Neural crest cell (in vitro differentiated cells): ENCODE measurements at places on chromosomes 4 and X. TPM values are rescaled to one million over a fixed set of nuclear protein-coding genes. Genes with fewer than 3 reads are reported as not detected.

BMP3 gene
- 0.34 and 0.40 TPM in 2 replicates for total RNA-seq

DNA sequence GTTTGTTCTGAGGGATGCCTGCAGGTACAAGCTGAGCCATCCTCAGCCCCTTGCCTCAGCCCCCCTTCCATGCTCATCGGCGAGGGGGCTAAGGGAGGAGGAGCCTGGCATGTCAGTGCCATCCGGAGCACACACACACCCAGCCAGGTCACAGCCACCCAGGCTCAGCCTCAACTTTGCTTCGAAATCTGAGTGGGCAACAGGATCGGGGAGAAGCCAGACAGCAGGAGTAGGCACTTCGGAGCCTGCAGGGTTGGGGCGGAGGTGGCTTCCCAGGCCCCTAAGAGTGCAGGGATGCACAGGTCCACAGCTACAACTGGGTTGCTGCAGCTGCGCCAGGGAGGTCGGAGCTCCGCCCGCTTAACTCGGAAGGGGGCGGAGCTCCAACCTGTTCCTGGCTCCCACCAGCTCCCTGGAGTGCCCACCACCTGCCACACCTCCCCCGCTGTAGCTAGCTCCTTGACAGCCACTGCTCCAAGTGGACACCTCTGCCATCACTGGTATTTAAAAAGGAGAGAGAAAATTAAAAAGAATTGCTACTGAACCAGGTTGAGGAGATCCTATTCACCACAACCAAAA, 192.9 kb upstream of the GALNT7 start:
- no peak overlapping the region for H3K27ac ChIP-seq
- no peaks in the 10 kb centered on the region for H3K4me1 ChIP-seq
- H3K27me3 ChIP-seq, result no peaks in the 10 kb centered on the region
- DNase-seq, result no peak
- H3K4me3 ChIP-seq, result no peak overlapping the region

EVC2 gene
- total RNA-seq, result 6.4 and 7.2 TPM in 2 replicates

DNA sequence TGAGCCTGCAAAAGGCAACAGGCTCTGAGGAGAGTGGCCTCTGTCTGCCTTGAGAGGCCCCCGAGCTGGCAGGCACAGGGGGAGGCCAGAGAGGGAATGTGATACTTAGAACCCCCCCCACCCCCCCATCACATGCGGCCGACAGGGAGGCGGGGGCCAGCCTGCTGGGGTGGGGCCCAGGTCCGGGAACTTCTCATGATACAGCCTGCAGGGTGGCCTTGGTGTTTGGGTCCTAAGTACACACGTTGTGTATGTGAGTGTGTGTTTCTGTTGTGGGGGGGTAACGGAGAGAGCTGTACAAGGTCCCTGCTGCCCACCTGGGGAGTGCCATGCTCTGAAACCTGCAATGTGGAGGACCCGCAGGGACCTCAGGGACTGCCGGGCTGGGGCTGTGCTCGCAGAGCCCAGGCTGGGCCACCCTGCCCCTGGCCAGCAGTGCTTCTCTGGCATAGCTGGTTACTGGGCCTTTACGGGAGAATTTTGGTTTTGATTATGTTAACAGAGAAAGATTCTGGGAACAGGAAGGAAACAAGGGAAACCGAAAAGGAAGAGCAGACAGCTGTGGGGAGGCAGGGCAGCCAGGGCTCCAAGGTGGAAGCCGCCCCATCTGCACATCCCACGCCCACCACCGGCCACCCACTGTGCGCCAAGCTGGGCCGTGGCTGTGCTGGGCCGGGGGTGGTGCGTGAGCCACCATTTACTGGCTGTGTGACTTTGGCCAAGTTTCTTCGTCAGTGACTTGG, 19.9 kb downstream of the SH3BP2 start:
- no peak overlapping the region for H3K27ac ChIP-seq
- H3K4me3 ChIP-seq, result peak overlapping the region; percentile 15
- no peak for DNase-seq
- no peaks in the 10 kb centered on the region for H3K27me3 ChIP-seq
- peaks cover 30% of the 10 kb centered on the region for H3K4me1 ChIP-seq
- H3K36me3 ChIP-seq, result peaks cover 7% of the 10 kb centered on the region

GRCh38 chr4:165175879-165176278, 31.5 kb upstream of the KLHL2 start:
- H3K36me3 ChIP-seq, result no peaks in the 10 kb centered on the region
- no peak for DNase-seq
- H3K27ac ChIP-seq, result no peak overlapping the region
- H3K4me1 ChIP-seq, result no peaks in the 10 kb centered on the region
- no peak overlapping the region for H3K4me3 ChIP-seq
- H3K27me3 ChIP-seq, result no peaks in the 10 kb centered on the region

- H3K4me1 ChIP-seq, result no peaks in the 10 kb centered on the region
- no peak overlapping the region for H3K4me3 ChIP-seq
- no peaks in the 10 kb centered on the region for H3K36me3 ChIP-seq
- no peak for DNase-seq
Measured at GRCh38 chr4:93788712-93789111, 39.8 kb upstream of the ATOH1 start.

GRCh38 chr4:76615999-76616398, 181.0 kb downstream of the SHROOM3 start:
- no peaks in the 10 kb centered on the region for H3K36me3 ChIP-seq
- H3K27me3 ChIP-seq, result no peaks in the 10 kb centered on the region
- H3K4me1 ChIP-seq, result peaks cover 19% of the 10 kb centered on the region
- no peak overlapping the region for H3K27ac ChIP-seq

DNA sequence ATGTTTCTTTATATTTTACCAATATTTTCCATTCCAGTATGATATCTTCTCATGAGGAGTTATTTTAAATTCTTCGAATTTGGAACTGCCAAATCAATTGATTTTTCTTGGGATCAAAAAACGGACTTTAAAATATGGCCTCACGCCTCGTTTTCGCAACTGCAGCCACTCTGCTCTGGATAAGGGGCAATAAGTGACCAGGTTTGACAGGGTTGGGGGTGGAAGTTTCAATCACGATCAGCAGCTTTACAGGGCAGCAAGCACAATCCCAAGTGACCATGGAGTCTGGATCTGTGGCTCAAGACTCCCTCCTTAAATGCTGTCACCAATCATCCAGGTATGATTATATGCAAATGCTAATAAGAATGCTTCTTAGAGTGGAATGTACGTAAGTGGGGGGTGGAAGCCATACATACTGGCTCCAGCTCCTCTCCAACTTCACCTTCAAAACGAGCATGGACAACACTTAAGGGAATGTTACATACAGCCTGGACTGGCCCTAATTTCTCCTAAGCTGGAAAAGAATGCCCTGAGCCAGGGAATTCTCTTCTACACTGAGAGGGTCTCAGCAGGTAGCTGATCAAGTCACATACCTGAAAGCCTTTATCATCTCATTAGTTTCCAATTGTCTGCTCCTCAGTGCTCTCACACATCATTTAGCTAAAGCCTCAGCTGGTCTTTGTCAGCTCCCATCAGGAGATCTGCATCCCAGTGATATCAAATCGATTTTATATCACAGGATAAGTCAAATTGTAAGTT, 176.9 kb upstream of the DCAF8L1 start:
- no peaks in the 10 kb centered on the region for H3K36me3 ChIP-seq
- DNase-seq, result no peak
- H3K4me3 ChIP-seq, result no peak overlapping the region

GRCh38 chrX:119067023-119067739, 5.6 kb upstream of the CT47C1 start:
- H3K36me3 ChIP-seq, result peaks cover 4% of the 10 kb centered on the region
- peak; percentile 38 for DNase-seq
- H3K27me3 ChIP-seq, result no peaks in the 10 kb centered on the region
- H3K4me3 ChIP-seq, result no peak overlapping the region

- H3K4me3 ChIP-seq, result no peak overlapping the region
- no peaks in the 10 kb centered on the region for H3K27me3 ChIP-seq
- H3K27ac ChIP-seq, result peak overlapping the region; percentile 20
- peaks cover 29% of the 10 kb centered on the region for H3K36me3 ChIP-seq
- no peaks in the 10 kb centered on the region for H3K4me1 ChIP-seq
- DNase-seq, result no peak
Measured at GRCh38 chrX:7071390-7071789, 76.1 kb upstream of the STS start.

DNA sequence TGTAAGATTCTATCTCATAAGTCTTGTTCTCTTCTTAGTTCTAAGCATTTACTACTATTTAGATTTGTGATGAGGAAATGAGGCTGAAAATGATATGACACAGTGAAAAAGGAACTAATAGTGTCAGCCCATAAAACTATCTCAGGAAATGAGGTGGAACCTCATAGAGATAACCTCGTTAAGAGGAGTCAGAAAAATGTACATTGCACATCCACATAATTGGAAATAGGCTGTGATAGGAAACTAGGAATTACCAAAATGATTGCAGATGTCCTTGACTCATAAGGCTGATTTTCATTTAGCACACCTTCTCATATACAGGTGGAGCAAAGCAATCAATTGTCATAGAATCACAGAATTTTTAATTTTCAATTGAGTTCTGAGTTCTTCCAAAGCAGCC, 26.8 kb downstream of the ANXA10 start:
- DNase-seq, result no peak
- no peaks in the 10 kb centered on the region for H3K36me3 ChIP-seq
- H3K4me3 ChIP-seq, result no peak overlapping the region
- H3K27me3 ChIP-seq, result no peaks in the 10 kb centered on the region
- no peak overlapping the region for H3K27ac ChIP-seq
- no peaks in the 10 kb centered on the region for H3K4me1 ChIP-seq

GRCh38 chr4:73589261-73589847, 30.9 kb downstream of the RASSF6 start:
- no peak overlapping the region for H3K27ac ChIP-seq
- no peaks in the 10 kb centered on the region for H3K27me3 ChIP-seq
- no peaks in the 10 kb centered on the region for H3K4me1 ChIP-seq

SSX2B gene
- not detected in 2 replicates for total RNA-seq

- DNase-seq, result no peak
- H3K4me3 ChIP-seq, result no peak overlapping the region
- no peaks in the 10 kb centered on the region for H3K36me3 ChIP-seq
- H3K27me3 ChIP-seq, result no peaks in the 10 kb centered on the region
Measured at GRCh38 chrX:22389556-22390179, 117.0 kb downstream of the CBLL2 start.

GYPB gene
- total RNA-seq, result not detected in 2 replicates

- peak overlapping the region; percentile 62 for H3K27ac ChIP-seq
- peaks cover 19% of the 10 kb centered on the region for H3K4me1 ChIP-seq
- no peaks in the 10 kb centered on the region for H3K27me3 ChIP-seq
- DNase-seq, result no peak
- peaks cover 7% of the 10 kb centered on the region for H3K36me3 ChIP-seq
Measured at GRCh38 chrX:98548519-98548918, 1664.8 kb downstream of the RPA4 start.

CLIC2 gene
- 0.77 and 2.2 TPM in 2 replicates for total RNA-seq

DNA sequence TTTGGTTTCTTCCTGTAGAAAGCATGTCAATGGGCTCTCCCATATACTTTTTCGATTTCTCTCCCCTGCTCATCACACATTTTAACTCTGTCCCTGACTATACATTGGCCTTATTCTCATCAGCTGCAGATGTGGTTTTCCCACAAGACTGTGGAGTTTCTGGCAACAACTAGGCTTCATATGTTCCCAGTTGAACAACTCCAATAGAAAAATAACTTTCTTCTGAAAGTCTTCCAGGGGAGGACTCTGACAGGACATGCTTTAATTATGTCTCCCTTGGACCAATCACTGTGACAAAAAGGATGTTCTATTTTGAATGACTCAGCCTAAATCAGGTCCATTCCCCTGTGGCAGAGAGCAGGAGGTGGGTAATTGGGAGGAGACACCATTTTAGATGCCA, 28.1 kb downstream of the SPANXC start:
- no peaks in the 10 kb centered on the region for H3K4me1 ChIP-seq
- H3K27me3 ChIP-seq, result no peaks in the 10 kb centered on the region
- no peaks in the 10 kb centered on the region for H3K36me3 ChIP-seq
- no peak for DNase-seq

GRCh38 chr4:15167743-15168142, 165.5 kb downstream of the CPEB2 start:
- no peak for DNase-seq
- no peak overlapping the region for H3K4me3 ChIP-seq
- H3K36me3 ChIP-seq, result peaks cover 7% of the 10 kb centered on the region
- H3K27ac ChIP-seq, result no peak overlapping the region
- no peaks in the 10 kb centered on the region for H3K4me1 ChIP-seq
- H3K27me3 ChIP-seq, result no peaks in the 10 kb centered on the region

RNF128 gene
- total RNA-seq, result not detected in 2 replicates

DNA sequence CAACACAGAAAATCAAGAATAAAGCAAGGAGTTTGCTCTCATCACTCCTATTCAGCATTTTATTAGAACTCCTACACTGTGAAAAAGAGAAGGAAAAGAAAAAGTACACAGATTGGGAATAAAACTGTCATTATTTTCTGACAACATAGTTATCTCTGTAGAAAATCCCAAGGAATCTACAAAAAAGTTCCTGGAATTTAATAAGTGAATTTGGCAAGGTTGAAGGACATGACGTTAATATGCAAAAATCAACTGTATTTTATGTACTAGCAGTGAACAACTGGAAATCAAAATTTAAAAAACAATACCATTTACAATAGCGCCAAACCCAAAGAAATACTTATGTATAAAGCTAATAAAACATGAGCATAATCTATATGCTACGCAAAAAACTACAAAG, 26.3 kb downstream of the CHIC2 start:
- H3K27ac ChIP-seq, result no peak overlapping the region
- H3K4me1 ChIP-seq, result peaks cover under 1% of the 10 kb centered on the region
- H3K27me3 ChIP-seq, result peaks cover 24% of the 10 kb centered on the region
- no peak for DNase-seq

DNA sequence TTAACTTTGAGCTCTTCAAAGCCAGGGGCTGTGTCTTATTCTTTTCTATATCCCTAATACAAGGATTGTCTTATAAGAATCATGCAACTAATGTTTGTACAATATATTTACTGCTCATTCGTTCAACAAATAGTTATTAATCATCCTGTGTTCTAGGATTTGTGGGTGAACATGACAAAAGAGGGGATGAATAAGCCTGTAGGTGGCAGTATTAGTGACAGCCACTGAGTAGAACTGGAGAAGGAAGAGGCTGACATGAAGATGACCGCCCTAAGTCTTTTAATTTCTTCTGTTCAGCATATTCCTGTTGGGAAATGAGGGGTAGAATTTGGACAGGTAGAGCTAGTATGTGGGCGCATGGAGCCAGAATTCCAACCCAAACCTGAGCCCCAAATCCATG, 11.9 kb upstream of the LINC00632 start:
- DNase-seq, result no peak
- no peaks in the 10 kb centered on the region for H3K4me1 ChIP-seq
- H3K27me3 ChIP-seq, result no peaks in the 10 kb centered on the region
- no peak overlapping the region for H3K27ac ChIP-seq

DNA sequence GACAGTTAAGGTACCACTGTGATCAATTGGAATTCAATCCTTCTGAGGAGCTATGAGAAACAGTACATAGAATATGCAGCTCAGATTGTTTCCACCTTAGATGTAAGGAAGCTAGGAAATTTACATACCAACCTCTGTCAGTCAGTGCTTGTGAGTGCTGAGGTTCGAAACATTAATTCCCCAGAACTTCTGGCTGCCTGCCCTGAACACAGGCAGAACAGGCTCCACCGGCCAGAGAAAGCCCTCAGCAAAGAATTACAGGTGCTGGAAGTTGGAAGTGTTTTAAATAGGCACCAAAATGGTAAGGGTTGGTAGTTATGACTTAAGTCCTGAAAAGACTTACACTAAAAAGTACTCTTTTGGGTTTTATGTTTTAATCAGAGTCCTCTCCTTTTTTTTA, 651.8 kb downstream of the C4orf33 start:
- H3K36me3 ChIP-seq, result no peaks in the 10 kb centered on the region
- no peaks in the 10 kb centered on the region for H3K4me1 ChIP-seq
- no peak for DNase-seq
- H3K27ac ChIP-seq, result no peak overlapping the region
- no peaks in the 10 kb centered on the region for H3K27me3 ChIP-seq
- H3K4me3 ChIP-seq, result no peak overlapping the region

SPANXC gene
- total RNA-seq, result not detected in 2 replicates

HPGD gene
- total RNA-seq, result not detected in 2 replicates

GUCY1B1 gene
- 6.1 and 6.7 TPM in 2 replicates for total RNA-seq
